ENCODE measurements at places on chromosomes 13 and 19.

DNA sequence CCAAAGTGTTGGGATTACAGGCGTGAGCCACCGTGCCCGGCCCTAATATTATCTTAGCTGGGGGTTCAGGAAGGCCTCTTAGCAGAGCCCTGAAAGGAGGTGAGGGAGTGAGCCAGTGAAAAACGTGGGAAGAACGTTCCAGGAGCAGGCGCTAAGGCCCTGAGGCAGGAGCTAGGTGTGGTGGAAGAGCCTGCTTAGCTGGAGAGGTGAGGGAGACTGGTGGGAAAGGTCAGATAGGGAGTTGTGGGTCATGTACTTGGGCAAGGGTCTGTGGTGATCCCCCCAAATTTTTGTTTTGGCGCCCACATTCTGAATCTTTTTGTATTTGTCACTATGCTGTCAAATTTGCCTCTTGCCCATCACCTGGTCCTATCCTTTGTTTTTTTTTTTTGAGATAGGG, 5.1 kb upstream of the INAFM1 start:
- no peak for DNase-seq

DNA sequence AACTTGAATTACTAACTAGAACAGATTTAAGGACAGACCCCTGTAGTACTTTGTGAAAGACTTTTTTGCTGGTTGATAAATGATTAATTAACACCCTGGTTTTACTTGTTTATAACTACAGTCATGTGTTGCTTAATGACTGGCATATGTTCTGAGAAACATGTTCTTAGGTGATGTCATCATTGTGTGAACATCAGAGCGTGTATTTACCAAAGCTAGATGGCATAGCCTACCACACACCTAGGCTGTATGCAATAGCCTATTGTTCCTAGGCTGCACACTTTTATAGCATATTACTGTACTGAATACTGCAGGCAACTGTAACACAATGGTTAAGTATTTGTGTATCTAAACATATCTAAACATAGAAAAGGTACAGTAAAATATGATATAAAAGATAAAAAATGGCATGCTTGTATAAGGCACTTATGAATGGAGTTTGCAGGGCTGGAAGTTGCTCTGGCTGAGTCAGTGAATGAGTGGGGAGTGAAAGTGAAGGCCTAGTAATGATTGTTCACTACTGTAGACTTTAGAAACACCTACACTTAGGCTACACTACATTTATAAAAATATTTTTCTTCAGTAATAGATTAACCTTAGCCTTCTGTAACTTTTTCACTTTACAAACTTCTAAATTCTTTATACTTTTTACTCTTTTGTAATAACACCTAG, 260.3 kb downstream of the KCNRG start:
- no peak for DNase-seq

DNA sequence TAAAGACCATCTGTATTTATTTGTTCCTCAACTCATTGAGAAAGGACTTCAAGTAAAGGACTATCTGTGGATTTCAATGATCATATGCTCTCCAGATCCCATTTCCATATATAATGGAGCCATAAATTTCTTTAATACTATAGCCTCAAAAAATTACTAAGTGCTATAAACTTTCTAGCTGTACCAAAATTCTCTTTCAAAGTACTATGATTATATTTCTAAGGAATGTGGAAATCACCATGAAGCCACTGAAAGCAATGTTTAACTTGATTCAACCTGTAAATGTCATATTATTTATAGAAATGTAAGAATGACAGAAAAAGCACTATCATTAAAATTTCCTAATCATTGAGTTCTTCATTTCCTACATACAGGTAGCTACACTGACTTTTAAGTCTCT, 20.7 kb downstream of the TBC1D4 start:
- DNase-seq, result no peak

- DNase-seq, result no peak
Observed at GRCh38 chr13:85500696-85501256, 298.4 kb downstream of the SLITRK6 start.

All from GOT3 (cell line).